Activated CD8-positive, alpha-beta memory T cell treated with anti-CD3 and anti-CD28 coated beads, Interleukin-2, amount 10 ng/mL, durations not matched to agents 7 days and 5 days (primary cell): ENCODE measurements at places on chromosomes 4 and X. TPM values are rescaled to one million over a fixed set of nuclear protein-coding genes. Genes with fewer than 3 reads are reported as not detected.

DNA sequence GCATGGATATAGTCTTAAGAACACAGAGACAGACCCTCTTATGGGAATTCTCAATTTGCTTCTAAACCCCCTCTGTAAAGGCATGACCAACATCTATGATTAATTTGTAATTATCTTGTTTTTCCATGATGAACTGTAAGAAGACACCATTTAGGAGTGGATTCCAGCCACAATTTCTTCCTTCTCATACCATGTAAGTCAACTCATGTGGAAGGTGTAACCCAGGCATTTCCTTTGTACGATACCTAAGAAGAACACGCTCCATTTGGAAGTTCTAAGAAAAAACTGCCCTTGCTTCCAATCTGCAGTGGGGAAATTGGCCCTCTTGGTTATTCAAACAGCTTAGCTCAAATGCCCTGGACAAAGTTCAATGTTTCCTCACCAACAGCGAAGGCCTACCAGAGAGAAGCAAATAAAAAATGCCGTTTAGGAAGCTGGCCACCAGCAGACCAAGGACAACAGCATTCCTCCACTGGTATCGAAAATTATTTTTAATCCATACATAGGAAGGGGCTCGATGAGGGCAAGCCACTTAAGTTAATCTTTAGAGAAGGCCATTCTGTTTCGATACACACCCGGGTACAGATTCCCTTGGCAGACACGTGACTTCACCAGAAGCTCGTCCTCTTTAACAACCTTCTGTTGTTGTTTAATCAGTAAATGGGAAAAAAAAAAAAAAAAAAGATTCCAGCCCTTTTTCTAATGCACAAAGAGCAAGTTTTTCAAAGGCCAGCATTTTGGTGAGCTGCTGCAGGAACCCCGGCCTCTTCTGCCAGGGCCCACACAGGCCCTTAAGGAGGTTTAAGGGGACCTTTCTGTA, 2.6 kb downstream of the DHRSX start:
- peaks cover 27% of the 10 kb centered on the region for H3K4me1 ChIP-seq
- H3K27me3 ChIP-seq = no peaks in the 10 kb centered on the region
- DNase-seq = no peak
- no peak overlapping the region for H3K4me3 ChIP-seq
- peak overlapping the region; percentile 70 for H3K27ac ChIP-seq

- DNase-seq = no peak
- no peak overlapping the region for H3K27ac ChIP-seq
- H3K27me3 ChIP-seq = no peaks in the 10 kb centered on the region
Observed at GRCh38 chr4:132026816-132027215, 1122.3 kb upstream of the PCDH10 start.

DNA sequence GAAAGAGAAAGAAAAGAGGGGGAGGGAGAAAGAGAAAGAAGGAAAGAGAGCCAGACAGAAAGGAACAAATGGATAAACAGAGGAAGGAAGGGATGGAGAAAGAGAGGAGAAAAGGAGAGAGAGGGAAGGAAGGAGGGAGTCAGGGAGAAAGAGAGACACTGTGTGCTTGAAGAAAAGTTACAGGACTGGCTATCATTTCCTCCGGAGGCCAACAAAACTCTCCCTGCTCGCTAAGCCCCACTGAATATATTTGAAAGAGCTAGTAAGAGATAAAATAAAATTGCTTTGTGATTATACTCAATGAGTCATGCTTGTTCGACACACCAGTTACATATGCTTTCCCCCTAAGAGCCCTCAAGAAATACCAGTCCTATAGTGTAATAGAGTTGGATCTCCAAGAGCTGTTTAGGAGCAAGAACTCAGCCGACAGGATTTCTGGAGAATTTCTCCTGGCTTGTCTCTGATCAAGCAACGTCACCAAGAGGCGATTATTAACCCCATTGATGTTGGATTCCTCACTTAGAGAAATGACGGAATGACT, 102.2 kb downstream of the MXRA5 start:
- DNase-seq = no peak
- H3K27ac ChIP-seq = no peak overlapping the region
- H3K4me3 ChIP-seq = no peak overlapping the region
- no peaks in the 10 kb centered on the region for H3K36me3 ChIP-seq
- no peaks in the 10 kb centered on the region for H3K4me1 ChIP-seq
- no peaks in the 10 kb centered on the region for H3K27me3 ChIP-seq

Gene KIF4A
- total RNA-seq = 44.7 TPM

Gene XK
- 0.14 TPM for total RNA-seq

Gene CABS1
- not detected for total RNA-seq

DNA sequence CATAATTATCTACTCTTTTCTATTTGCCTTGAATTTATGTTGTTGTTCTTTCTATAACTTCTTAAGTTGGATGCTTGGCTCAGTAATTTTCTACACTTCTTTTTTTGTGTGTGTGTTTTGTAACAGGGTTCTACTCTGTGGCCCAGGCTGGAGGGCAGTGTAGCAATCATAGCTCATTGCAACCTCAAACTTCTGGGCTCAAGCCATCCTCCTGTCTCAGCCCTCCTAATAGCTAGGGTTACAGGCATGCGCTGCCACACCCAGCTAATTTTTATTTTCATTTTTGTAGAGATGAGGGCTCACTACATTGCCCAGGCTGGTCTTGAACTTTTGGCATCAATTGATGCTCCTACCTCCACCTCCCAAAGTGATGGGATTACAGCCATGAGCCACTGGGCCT, 20.7 kb upstream of the UCHL1 start:
- H3K4me3 ChIP-seq = no peak overlapping the region
- no peak overlapping the region for H3K27ac ChIP-seq
- no peaks in the 10 kb centered on the region for H3K4me1 ChIP-seq

Gene EFHC2
- total RNA-seq = not detected

- no peak overlapping the region for H3K27ac ChIP-seq
- no peak overlapping the region for H3K4me3 ChIP-seq
- no peaks in the 10 kb centered on the region for H3K27me3 ChIP-seq
- H3K36me3 ChIP-seq = no peaks in the 10 kb centered on the region
- peaks cover 14% of the 10 kb centered on the region for H3K4me1 ChIP-seq
- no peak for DNase-seq
Observed at GRCh38 chr4:81758574-81759264, 287.0 kb upstream of the RASGEF1B start.

- no peaks in the 10 kb centered on the region for H3K36me3 ChIP-seq
- no peak overlapping the region for H3K27ac ChIP-seq
- H3K27me3 ChIP-seq = no peaks in the 10 kb centered on the region
- no peak for DNase-seq
- H3K4me1 ChIP-seq = no peaks in the 10 kb centered on the region
Observed at GRCh38 chr4:144582105-144582850, 63.7 kb upstream of the HHIP start.

DNA sequence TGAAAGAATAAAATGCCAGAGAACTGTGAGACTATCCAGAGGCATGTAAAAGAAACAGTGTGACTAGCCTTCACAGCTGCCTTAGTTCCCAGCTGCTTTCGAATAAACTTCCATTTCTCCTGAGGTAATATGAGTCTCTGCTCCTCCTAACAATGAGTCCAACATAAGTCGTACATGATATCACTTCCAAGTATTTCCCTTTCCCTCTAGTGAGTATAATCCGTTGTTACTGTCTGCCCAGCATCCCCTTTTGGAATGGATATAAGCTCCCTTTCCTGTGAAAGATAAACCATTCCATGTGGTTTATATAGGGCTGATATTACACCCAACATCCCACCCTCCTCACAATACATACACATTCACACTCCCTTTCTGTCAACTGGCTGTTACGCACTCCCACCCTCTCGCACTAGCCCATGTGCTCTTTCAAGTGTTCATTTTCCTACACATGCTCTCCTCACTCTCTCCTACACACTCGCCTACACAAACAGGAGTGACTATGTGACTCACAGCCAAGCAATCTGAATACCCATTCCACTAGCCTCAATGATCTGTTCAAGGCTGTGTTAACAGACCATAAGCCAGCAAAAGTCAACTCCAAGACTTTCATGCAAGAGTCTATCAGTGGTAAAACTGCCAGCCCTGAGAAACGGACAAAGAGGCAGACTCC, 5.0 kb downstream of the NAF1 start:
- peaks cover 30% of the 10 kb centered on the region for H3K36me3 ChIP-seq
- H3K27me3 ChIP-seq = no peaks in the 10 kb centered on the region
- H3K4me3 ChIP-seq = no peak overlapping the region
- no peak for DNase-seq

Gene NXF2B
- not detected for total RNA-seq

GRCh38 chr4:57043347-57044251, 64.9 kb downstream of the POLR2B start:
- H3K27me3 ChIP-seq = peaks cover 26% of the 10 kb centered on the region
- no peak for DNase-seq
- no peak overlapping the region for H3K27ac ChIP-seq
- no peak overlapping the region for H3K4me3 ChIP-seq
- H3K36me3 ChIP-seq = no peaks in the 10 kb centered on the region
- H3K4me1 ChIP-seq = no peaks in the 10 kb centered on the region

- H3K4me3 ChIP-seq = no peak overlapping the region
- no peak overlapping the region for H3K27ac ChIP-seq
- H3K27me3 ChIP-seq = no peaks in the 10 kb centered on the region
- no peaks in the 10 kb centered on the region for H3K36me3 ChIP-seq
- DNase-seq = no peak
Observed at GRCh38 chrX:23276475-23276874, 58.2 kb upstream of the PTCHD1 start.

GRCh38 chr4:142713282-142714030, 132.6 kb downstream of the INPP4B start:
- H3K36me3 ChIP-seq = peaks cover 1% of the 10 kb centered on the region
- DNase-seq = no peak
- peaks cover 10% of the 10 kb centered on the region for H3K4me1 ChIP-seq

DNA sequence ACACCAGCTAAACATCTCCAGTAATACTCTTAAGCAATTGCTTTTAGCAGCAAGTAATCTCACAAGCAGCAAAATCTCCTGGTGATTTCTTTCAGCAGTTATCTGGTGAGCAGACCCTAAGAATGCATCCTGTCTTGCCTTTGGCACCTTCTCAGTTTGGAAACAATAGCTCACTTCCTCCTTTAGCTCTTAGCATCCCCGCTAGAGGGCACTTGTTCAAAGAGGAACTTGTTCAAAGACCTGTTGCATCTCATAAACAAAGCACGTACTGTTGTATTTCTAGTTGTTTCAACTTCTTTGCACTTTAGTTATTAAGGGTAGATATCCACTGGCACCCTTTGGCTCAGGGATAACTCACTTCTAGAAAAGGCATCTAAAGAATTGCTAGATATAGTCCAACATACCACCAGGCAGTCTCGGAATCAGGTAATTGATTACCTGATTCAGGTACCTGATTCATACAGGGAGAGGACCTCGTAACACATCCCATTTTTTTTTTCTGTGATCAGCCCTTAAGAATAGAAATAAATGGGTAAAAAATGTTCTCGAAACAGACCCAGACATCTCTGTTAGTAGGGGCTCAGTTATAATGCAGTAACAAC, 81.9 kb upstream of the QRFPR start:
- peaks cover 1% of the 10 kb centered on the region for H3K36me3 ChIP-seq
- peaks cover 50% of the 10 kb centered on the region for H3K27me3 ChIP-seq
- H3K4me3 ChIP-seq = no peak overlapping the region

GRCh38 chr4:122453384-122453995, 3.0 kb downstream of the IL2 start:
- DNase-seq = no peak
- H3K27me3 ChIP-seq = no peaks in the 10 kb centered on the region
- peaks cover 37% of the 10 kb centered on the region for H3K4me1 ChIP-seq
- no peak overlapping the region for H3K4me3 ChIP-seq
- no peak overlapping the region for H3K27ac ChIP-seq
- no peaks in the 10 kb centered on the region for H3K36me3 ChIP-seq

Gene SNCA
- total RNA-seq = 2.0 TPM

GRCh38 chrX:14084466-14084865, 54.8 kb upstream of the GEMIN8 start:
- H3K4me3 ChIP-seq = no peak overlapping the region
- peaks cover 12% of the 10 kb centered on the region for H3K27me3 ChIP-seq
- H3K36me3 ChIP-seq = no peaks in the 10 kb centered on the region
- DNase-seq = no peak
- no peaks in the 10 kb centered on the region for H3K4me1 ChIP-seq

GRCh38 chr4:93501946-93502345, 326.6 kb upstream of the ATOH1 start:
- H3K4me3 ChIP-seq = no peak overlapping the region
- H3K27me3 ChIP-seq = no peaks in the 10 kb centered on the region
- no peaks in the 10 kb centered on the region for H3K36me3 ChIP-seq
- H3K4me1 ChIP-seq = no peaks in the 10 kb centered on the region

- H3K27ac ChIP-seq = no peak overlapping the region
- H3K4me3 ChIP-seq = no peak overlapping the region
- no peak for DNase-seq
- H3K4me1 ChIP-seq = no peaks in the 10 kb centered on the region
- H3K27me3 ChIP-seq = no peaks in the 10 kb centered on the region
Observed at GRCh38 chr4:138689187-138689586, 326.4 kb upstream of the NOCT start.

Gene MORF4L2
- total RNA-seq = 159 TPM

Gene SRPX
- 1.2 TPM for total RNA-seq

Gene ERAS
- not detected for total RNA-seq

Gene ZNF630
- total RNA-seq = 3.2 TPM

Gene TCEAL7
- total RNA-seq = not detected

DNA sequence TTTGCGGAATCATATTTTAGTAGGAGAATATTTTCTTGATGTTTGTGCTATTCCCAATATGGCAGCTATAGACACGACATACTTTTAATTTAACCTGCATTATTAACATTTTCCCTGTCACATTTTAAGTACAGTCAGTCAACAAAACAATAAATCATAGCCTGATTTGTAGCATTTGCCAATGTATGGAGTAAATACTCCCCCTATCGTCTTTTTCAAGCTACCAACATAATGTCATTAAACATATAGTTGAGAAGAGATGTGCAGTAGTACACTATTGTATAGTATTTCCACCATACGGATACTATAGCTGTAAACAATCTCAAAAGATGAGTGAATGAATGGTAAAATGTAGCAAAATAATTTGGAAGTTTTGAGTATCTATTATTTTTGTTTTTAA, 303.7 kb upstream of the MAGEB2 start:
- H3K4me1 ChIP-seq = no peaks in the 10 kb centered on the region
- H3K36me3 ChIP-seq = no peaks in the 10 kb centered on the region
- no peaks in the 10 kb centered on the region for H3K27me3 ChIP-seq
- DNase-seq = no peak

Gene TRIM61
- total RNA-seq = 1.7 TPM

Gene NR3C2
- 9.0 TPM for total RNA-seq

Gene GPR34
- 0.67 TPM for total RNA-seq

Gene PLS3
- total RNA-seq = 0.79 TPM

- no peak overlapping the region for H3K27ac ChIP-seq
- H3K36me3 ChIP-seq = no peaks in the 10 kb centered on the region
Observed at GRCh38 chrX:121227888-121228287, 180.5 kb downstream of the GLUD2 start.

DNA sequence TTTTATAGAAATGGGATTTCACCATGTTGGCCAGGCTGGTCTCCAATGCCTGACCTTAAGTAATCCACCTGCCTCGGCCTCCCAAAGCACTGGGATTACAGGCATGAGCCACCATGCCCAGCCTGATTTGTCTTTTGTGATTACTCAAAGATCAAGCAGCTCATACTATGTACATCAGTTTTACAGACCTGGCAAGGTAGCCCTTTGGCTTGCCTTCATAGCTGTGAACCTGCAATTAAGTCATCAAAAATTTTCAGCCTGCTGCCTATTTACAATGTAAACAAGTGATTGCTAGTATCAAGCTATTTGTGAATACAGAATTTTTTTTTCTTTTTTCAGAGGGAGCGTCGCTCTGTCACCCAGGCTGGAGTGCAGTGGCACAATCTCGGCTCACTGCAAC, 46.2 kb downstream of the GSX2 start:
- H3K4me3 ChIP-seq = no peak overlapping the region
- DNase-seq = no peak
- peaks cover 16% of the 10 kb centered on the region for H3K27me3 ChIP-seq
- H3K36me3 ChIP-seq = peaks cover 3% of the 10 kb centered on the region
